ENCODE measurements at places on chromosomes 1 and 21.

DNA sequence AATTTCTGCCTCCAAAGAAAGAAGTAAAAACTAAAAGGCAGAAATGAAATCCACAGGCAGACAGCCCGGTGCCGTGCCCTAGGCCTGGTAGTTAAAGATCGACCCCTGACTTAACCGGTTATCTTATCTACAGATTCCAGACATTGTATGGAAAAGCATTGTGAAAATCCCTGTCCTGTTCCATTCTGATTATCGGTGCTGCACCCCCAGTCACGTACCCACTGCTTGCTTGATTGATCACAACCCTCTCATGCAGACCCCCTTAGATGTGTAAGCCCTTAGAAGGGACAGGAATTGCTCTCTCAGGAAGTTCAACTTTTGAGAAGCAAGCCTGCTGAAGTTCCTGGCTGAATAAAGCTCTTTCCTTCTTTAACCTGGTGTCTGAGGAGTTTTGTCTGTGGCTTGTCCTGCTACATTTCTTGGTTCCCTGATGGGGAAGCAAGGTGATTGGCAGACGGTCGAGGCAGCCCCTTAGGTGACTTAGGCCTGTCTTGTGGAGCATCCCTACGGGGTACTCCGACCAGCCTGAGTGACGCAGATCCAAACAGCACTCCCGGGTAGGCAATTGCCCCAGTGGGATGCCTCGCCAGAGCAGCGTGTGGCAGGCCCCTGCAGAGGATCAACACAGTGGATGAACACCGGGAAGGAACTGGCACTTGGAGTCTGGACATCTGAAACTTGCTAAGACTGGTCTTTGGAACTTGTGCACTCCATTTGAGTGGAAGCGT lies 111.2 kb upstream of the PPM1J start:
- no peak for DNase-seq

DNA sequence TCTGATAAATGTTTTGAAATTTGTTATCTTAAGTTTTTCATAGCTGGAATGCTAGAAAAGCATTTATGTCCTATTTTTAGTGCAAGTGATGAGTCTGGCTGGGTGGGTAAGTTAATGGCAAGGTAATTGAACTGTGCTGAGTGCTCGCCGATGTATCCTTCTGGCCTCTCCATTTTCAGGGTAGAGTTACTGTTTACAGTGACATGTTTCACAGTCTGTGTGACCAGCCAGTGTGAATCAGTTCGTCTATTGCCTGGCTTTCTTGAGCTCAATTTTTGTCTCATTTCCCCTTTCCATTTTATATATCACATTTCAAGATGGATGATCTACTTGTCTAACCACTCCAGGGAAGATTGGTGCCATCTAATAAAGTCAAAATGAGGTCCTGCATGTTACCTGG lies 44.1 kb downstream of the ITSN1 start:
- no peak for DNase-seq

- no peak for DNase-seq
Observed at GRCh38 chr21:43278766-43279577, 110.2 kb downstream of the CRYAA start.

DNA sequence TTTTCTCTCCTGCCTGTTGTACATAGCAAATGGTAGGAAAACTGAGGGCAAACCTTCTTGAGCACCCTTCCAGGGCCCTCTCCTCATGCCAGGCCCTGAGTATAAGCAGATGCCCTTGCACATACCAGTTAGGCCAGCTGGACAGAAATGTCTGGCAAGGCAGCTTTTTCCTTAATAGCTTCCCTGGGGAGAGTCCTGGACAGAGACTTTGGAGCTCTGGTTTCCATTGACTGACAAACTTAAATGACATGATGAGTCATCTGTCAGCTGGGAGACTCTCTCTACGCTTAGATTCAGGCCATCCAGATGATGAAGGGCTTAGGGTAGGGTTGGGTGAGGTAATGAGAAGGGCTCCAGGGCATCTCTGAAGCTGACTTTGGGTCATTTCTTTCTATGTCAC lies 317.5 kb downstream of the ASTN1 start:
- DNase-seq = no peak

DNA sequence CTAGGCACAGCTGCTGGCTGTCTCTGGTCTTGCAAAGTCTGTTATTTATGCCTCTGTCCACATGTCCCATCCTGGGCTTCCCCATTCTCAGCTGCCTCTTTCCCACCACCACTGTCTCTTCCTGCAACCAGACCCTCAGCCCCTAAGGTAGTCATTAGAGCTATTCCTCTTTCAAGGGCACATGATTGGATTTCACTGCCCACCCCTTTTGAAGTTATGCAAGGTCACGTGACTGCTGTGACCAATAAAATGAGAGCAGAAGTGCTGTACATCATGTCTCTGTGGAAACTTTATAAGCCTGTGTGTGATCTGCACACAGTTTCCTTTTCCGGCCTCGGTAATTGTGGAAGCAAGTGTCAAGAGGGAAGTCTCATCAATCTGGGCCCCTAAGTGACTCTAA lies 136.6 kb upstream of the HMGB4 start:
- DNase-seq = no peak

DNA sequence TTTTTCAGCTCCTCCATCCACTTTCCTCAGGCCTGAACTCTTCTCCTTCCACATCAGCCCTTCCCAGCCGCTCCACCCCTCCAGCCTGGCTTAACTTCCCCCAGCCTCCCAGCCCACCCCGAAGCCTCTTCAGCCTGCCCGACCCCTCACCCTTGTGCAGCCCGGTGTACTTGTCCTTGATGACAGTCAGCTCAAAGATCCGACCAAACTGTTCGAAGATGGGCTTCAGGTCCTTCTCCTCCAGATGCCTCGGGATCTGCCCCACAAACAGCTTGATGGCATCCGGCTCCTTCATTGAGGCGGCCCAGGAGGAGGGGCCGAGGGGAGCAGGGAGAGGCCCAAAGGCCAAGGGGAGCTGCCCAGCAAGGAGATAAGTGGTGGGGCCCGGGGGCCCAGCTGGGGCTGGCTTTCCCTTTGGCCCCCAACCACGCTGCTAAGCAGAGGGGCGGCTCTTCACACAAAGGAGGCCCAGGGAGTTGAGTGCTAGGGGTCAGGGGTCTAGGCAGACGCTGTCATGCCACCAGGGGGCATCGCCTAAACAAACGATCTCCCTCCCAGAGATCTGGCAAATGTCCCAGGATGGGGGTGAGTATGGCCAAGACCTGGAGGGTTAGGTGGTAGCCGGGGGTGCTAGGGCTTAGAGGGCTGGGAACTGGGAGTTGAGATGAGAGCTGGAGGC lies 738 bp downstream of the CELF3 start:
- DNase-seq = no peak

DNA sequence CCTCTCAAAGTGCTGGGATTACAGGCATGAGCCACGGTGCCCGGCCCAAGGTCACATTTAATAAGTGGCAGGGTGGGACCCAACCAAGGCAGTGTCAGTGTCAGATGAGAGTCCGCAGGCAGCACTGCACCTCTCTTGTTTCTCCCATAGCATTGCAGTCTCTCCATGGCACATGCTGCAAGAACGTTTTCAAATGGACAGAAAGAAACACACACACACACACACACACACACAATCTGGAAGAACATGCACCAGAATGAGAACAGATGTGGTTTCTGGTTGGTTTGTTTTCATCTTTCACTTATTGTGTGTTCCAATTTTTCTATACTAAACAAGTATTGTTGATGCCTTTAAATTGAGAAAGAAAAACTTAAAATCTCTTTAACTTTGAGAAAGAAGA lies 126.5 kb downstream of the SYF2 start:
- DNase-seq = no peak

GRCh38 chr1:15760520-15761211 lies 2.1 kb downstream of the FBLIM1 start:
- no peak for DNase-seq

GRCh38 chr1:11071463-11072215 lies 11.8 kb upstream of the SRM start:
- no peak for DNase-seq

- no peak for DNase-seq
Observed at GRCh38 chr1:50699795-50700194, 260.3 kb downstream of the FAF1 start.

- DNase-seq = no peak
Observed at GRCh38 chr21:42850866-42851391, 28.4 kb downstream of the WDR4 start.

DNA sequence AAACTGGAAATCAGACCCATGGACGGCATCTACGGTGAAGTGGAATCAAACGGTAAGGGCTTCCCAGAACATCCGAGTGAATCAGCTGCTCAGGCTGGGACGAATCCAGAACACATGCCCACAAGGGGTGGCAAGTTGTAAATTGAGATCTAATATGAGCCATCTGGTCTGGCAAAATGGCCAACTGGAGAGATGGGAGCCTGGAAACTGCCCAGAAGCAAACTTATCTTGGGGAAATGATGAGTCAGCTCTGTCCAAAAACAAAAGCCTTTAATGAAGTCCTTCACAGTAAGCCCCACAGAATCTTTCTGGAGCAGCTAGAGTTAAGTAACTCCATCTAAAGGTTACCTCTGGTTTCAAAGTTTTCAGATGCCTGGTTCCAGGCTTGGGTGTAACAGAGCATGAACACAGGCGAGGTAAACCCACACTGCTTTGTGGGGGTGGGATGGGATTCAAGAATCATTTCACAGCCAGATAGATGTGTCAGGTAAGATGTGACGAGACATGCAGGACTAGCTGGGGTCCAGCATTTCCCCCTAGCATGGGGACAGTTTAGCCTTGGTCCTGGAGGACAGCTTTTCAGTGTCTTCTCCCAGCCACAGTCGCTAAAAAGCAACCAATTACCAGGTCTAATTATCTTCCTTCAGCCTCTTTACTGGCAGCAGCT lies 10.5 kb upstream of the SRP9 start:
- no peak for DNase-seq

- DNase-seq = no peak
Observed at GRCh38 chr1:53765657-53766056, 26.7 kb upstream of the GLIS1 start.

GRCh38 chr1:64608005-64608650 lies 136.7 kb upstream of the RAVER2 start:
- DNase-seq = no peak

DNA sequence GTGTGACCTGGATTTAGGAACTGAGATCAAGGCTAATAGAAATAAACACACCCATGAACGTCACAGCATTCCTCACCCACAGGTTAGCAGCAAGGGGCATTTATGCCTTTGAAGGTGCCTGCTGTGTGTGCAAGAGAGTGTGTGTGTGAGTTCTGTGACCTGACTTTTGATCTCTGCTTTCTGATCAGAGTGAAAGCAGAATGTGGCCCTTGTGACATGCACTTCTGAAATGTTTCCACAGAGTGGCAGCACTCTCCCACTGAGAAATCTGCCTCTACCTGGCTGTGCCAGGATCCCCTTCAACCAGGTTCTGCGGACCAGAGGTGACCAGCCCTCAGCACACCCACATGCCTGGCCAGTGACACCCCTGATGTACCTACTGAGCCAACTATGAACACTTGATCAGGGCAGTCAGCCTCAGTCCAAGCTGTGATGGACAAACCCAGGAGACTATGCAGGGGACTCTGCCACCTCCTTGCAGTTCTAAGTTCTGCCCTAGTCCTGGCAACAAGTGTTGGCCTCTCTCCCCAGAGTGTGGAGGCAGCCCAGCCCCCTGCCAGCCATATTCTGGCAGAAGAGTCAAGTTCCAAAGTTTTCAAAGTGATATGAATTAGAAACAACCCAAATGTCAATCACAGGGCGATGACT lies 41.0 kb downstream of the RXRG start:
- DNase-seq = no peak

- DNase-seq = no peak
Observed at GRCh38 chr21:41564871-41565274, 56.9 kb upstream of the TMPRSS2 start.

DNA sequence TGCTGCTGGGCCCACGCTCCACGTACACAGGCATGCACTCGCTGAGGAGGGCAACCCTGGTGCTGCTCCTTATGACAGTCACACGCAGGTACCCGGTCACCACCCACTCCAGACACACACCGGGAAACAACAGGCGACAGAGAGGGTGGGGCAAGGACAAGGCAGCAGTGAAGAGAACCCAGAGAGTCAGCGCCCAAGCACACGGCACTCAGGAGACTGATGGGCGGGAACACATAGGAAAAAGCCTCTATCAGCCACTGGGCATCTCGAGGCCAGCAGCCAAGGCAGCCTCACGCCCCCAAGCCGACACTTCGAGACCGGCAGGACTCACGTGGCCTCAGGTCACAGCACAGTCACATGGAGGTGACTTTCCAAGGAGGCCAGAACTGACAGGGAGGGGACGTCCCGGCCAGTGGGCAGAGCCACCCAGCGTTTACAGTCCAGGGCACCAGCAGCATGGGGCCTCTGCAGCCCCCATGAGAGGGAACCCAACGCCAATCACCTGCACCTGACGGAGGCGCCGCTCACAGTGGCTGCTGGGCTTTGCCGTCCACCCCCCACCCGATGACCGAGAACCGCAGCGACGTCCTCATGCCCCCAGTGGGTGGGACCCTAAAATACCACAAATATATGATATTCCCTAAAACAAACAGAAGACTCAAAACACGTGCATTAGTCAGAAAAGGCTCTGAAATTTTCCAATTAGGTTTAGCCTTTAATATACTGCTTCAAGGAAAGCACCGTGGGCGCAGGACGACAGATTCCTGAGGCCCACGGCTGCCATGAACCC lies 19.7 kb downstream of the PTTG1IP start:
- DNase-seq = no peak

- DNase-seq = peak; percentile 79
Observed at GRCh38 chr1:226677027-226678020, 61.8 kb downstream of the ITPKB start.

DNA sequence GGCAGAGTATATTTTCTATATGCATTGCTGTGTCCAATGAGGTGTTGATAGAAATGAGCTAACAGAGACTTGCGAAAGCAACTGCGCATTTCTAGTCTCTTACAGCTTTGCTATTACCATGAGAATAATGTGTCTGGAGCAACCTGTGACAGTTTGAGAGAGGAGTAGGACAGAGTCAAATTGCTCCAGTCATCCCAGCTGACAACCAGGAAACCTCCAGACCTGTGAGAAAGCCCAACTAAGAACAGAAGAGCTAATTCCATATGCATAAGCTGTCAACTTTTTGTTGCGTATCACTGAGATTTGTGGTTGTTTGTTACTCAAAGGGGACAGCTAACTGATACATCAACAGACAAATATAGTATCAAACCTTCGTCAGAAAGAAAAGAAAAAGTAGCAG lies 354.1 kb upstream of the LRRC7 start:
- no peak for DNase-seq

GRCh38 chr1:214379236-214379970 lies 98.4 kb downstream of the SMYD2 start:
- no peak for DNase-seq

- DNase-seq = no peak
Observed at GRCh38 chr1:104467590-104467989, 717.9 kb downstream of the AMY1C start.

DNA sequence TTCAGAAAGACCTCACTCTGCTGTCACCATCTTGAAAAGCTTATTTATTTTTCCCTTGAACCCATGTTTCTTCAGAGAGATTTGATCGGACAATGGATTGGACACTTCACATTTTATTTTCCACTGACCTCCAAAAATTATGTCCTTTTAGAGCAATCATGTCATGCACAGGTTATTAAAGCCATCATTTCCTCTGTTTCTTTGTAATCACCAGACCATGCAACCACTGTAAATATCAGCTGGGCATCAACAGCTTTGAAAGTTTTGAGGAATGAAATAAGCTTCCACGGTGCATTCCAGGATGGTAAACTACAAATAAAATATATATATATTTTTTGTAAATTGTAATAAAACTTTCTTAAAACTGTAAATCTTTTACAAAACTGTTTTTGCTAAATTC lies 144.1 kb upstream of the ADAMTS5 start:
- DNase-seq = no peak
